ENCODE measurements at places on chromosomes 12 and 14.
A peak's percentile ranks its signal among the peaks of the same experiment; 100 is the strongest.

- no peak for DNase-seq
Measured at GRCh38 chr14:61505815-61506809, 184.7 kb downstream of the PRKCH start.

DNA sequence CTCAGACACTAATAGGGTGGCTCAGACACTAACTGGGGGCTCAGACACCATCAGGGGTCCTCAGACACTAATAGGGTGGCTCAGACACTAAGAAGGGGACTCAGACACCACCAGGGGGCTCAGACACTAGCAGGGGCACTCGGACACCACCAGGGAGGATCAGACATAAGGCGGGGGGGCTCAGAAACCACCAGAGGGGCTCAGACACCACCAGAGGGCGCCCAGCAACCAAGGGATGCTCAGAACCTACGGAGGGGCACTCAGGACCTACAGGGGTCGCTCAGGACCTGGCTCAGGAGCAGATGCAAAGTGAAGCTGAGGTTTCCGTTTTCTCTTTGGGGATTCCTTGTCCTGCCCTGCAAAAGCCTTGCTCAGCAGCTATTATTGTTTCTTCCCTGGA lies 448.5 kb downstream of the TMEM121 start:
- DNase-seq = peak; percentile 3

GRCh38 chr12:80857311-80857710 lies 80.4 kb downstream of the LIN7A start:
- no peak for DNase-seq

- no peak for DNase-seq
Measured at GRCh38 chr12:32768518-32768917, 12.8 kb upstream of the YARS2 start.

DNA sequence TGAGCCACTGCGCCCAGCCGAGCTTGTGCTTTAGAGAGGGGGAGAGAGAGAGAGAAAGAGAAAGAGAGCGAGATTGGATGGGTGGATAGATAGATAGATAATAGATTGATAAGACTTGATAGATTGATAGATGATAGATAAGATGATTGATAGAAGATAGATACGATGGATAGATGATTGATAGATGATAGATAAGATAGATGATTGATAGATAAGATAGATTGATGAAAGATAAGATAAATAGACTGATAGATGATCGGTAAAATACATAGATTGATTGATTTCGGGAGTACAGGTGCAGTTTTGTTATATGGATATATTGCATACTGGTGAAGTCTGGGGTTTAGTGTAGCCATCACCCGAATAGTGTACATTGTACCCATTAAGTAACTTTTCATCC lies 65.9 kb downstream of the SPRING1 start:
- no peak for DNase-seq

DNA sequence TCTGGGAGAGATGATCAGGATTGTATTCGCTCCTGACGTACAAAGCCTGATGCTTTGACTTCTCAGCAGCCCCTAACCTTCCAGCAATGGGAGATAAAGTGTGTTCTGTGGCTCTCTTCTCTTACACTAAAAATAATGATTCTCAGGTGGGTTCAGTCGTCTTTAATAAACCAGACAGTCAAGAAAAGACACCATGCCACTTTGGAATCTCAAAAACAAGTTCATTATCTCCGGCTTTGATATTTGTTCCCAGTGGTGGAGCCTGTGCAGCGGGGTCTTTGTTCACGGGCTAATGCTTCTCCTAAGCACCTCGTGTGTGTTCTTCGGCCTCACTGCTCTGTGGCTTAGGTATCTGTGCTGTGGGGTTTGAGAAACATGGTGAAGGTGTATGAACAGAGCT lies 1.6 kb downstream of the ACVR1B start:
- no peak for DNase-seq

- DNase-seq = no peak
Measured at GRCh38 chr12:104569346-104570173, 112.8 kb downstream of the CHST11 start.
